ENCODE measurements at places on chromosomes 5 and 9. TPM values are rescaled to one million over a fixed set of nuclear protein-coding genes. Genes with fewer than 3 reads are reported as not detected.

MPDZ gene
- 13.1 TPM for polyA plus RNA-seq

LEAP2 gene
- polyA plus RNA-seq = 1.6 TPM

PIP5K1B gene
- 0.72 TPM for polyA plus RNA-seq

SLCO6A1 gene
- not detected for polyA plus RNA-seq

RGS7BP gene
- 15.4 TPM for polyA plus RNA-seq

CDK7 gene
- 101 TPM for polyA plus RNA-seq

OGN gene
- polyA plus RNA-seq = 0.12 TPM

TMEM232 gene
- 7.4 TPM for polyA plus RNA-seq

CARD9 gene
- polyA plus RNA-seq = 0.77 TPM

PCDHAC2 gene
- 9.3 TPM for polyA plus RNA-seq

NSG2 gene
- polyA plus RNA-seq = 1,581 TPM

SPATA31E1 gene
- polyA plus RNA-seq = not detected

PLAC8L1 gene
- polyA plus RNA-seq = 1.2 TPM

SOHLH1 gene
- not detected for polyA plus RNA-seq

GPR21 gene
- 7.2 TPM for polyA plus RNA-seq
